SK-N-DZ (cell line): ENCODE measurements at places on chromosomes 7 and 10.
A peak's percentile ranks its signal among the peaks of the same experiment; 100 is the strongest.

- DNase-seq: peak; percentile 22
Observed at GRCh38 chr7:152313831-152314604, 121.8 kb downstream of the KMT2C start.

DNA sequence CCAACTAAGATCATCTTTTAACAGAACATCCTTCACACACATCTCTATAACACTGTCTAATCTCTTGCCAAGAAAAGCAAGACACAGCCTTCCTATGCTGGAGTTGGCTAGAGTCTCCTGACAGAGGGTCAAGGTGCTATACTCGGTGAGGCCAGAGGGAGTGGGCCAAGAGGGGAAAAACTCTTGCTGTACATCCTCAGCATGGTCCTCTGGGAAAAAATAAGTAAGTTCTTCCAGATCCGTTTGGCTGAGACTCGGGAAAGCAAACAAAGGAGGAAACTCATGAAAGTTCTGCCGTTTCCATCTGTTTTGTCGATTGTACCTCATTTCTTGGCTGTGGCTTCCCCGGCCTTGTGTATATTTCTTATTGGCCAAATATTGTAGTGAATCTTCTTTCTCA, 33.9 kb downstream of the VWDE start:
- no peak for DNase-seq

- DNase-seq: no peak
Observed at GRCh38 chr7:157952050-157952667, 615.4 kb downstream of the DNAJB6 start.

GRCh38 chr7:32890010-32890792, 1.4 kb downstream of the KBTBD2 start:
- peak; percentile 44 for DNase-seq

DNA sequence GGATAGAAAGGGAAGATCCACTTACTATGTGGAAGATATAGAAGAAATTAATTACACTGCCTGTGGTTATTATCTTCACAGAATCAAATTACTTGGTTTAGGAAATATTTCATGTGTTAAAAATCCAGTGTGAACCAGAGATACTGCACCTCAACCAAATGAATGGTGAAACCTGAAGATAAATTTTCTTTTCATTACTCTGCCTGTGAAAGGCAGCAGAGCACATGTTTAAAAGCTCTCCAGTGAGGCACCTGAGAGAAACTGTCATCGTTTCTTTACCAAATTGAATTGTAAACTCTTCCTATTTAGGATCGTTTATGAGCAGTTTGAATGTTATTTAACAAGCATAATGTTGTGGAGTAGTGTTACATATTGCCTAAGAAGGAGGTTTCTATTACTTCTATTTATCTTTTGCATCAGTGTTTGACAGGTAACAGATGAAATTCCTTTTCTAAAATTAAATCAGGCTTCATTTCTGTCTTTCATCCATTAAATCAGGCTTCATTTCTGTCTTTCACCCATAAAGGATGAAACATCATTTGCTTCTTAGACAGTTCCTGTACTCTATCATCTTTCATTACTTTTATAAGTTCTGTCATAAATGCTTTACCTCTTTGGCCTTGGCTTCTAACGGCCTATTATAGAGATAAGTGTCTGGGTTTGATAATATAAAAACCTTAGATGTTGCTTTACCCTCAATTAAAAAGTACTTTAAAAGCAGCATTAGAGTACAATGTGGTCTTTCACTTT, 266.6 kb downstream of the NXPH1 start:
- peak; percentile 100 for DNase-seq

- no peak for DNase-seq
Observed at GRCh38 chr10:72334825-72335393, 19.8 kb downstream of the DNAJB12 start.

GRCh38 chr7:150919160-150919559, 59.0 kb downstream of the KCNH2 start:
- no peak for DNase-seq

GRCh38 chr7:31647511-31647910, 39.5 kb upstream of the PPP1R17 start:
- no peak for DNase-seq
